ENCODE measurements at places on chromosomes 16 and 17.
A peak's percentile ranks its signal among the peaks of the same experiment; 100 is the strongest.

DNA sequence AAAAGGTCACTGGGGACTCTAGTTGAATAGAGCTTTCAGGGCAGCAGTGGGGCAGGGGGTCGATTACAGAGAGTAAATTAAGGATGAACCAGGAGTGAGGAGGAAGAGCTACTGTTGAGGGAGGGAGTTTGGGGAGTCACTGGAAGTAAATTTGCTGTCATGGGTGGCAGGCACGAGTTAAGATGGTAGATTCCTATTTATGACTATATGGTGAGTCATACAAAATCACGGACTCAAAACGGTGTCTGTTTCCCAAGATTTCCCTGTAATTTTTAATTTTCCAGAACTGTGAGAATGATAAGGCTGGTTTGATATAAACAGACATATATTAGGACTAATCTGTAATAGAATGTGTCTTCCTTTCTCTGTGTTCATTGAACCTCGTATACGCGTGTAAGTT, 287.6 kb upstream of the GOT2 start:
- no peak for DNase-seq

GRCh38 chr16:57256601-57257395, 11.7 kb downstream of the ARL2BP start:
- no peak for DNase-seq

DNA sequence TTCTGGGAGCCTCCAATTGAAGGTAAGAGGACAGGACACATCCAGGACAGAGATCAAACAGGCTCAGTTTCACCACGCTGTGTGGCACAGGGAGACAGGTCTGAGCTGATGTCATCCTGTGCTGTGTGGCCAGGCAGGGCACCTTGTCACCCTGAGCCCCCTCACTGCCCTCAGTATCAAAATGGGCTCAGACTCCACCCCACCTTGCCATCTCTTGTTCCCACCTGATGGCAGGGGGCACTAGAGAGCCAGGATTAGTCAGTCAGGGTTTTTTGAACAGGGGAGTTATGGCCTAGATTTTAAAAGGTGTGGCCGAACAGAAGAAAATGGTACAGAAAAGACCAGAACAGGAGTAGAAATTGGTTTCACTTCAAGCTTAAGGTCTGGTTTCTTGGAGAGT, 2.6 kb downstream of the KAT2A start:
- DNase-seq = peak; percentile 38

DNA sequence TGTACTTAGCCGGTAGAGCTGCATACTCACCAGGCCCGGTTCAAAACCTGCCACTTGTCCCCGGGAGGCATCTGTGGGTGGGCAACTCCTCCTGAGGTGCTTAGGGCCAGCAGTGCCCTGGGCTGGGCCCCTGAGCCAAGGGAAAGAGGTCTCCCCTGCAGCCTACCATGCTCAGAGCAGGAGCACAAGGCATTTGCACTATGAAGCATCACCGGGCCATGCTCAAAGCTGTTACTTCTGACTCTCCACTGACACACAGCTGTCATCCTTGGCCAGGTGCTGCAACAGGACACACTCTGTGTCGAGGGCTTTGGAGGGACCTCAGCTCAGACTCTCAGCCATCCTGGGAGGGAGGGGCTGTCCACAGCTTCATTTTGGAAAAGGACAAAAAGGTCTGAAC, 37.2 kb downstream of the SLC38A8 start:
- no peak for DNase-seq

DNA sequence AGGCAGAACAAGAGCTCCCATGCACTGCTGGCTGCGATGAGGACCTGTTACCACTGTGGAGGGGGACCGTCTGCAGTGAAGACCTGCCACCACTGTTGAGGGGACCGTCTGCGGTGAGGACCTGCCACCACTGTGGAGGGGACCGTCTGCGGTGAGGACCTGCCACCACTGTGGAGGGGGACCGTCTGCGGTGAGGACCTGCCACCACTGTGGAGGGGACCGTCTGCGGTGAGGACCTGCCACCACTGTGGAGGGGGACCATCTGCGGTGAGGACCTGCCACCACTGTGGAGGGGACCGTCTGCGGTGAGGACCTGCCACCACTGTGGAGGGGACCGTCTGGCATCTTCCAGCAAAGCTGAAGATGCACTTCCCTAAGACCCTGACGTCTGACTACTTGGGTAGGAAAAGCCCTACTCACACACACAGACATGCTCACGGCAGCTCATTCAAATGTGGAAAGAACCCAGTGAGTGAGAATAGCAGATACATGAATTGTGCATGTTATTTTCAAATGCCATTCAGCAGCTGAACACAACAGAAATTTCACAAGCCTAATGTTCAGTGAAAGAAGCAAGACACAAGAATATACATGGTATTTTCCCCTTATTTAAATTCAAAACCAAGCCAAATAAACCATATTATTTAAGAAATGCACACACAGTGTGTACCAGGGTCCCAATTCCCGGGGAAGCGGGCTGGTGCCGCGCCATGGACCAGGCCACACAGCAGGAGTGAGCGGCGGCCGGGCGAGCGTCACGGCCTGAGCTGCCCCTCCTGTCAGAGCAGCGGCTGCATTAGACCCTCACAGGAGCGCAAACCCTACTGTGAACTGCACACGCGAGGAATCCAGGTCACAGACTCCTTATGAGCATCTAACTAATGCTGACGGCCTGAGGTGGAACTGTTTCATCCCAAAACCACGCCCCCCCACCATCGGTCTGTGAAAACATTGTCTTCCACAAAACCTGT, 64.2 kb upstream of the METRNL start:
- DNase-seq = no peak

GRCh38 chr16:87562201-87562600, 40.1 kb upstream of the JPH3 start:
- DNase-seq = no peak

- no peak for DNase-seq
Measured at GRCh38 chr16:6038941-6039645, 941.5 kb upstream of the EEF2KMT start.

- no peak for DNase-seq
Measured at GRCh38 chr17:16945663-16946218, 26.2 kb downstream of the TNFRSF13B start.

- no peak for DNase-seq
Measured at GRCh38 chr17:18378205-18378505, 577 bp downstream of the EVPLL start.

- peak; percentile 25 for DNase-seq
Measured at GRCh38 chr16:20383106-20384029, 21.2 kb downstream of the PDILT start.

- no peak for DNase-seq
Measured at GRCh38 chr16:3007957-3008689, 4.6 kb upstream of the CLDN9 start.

GRCh38 chr17:81822312-81822637, 10.8 kb downstream of the MCRIP1 start:
- no peak for DNase-seq

GRCh38 chr16:50868577-50868976, 126.7 kb downstream of the CYLD start:
- no peak for DNase-seq

GRCh38 chr17:74857191-74857590, 2.5 kb downstream of the GRIN2C start:
- no peak for DNase-seq

DNA sequence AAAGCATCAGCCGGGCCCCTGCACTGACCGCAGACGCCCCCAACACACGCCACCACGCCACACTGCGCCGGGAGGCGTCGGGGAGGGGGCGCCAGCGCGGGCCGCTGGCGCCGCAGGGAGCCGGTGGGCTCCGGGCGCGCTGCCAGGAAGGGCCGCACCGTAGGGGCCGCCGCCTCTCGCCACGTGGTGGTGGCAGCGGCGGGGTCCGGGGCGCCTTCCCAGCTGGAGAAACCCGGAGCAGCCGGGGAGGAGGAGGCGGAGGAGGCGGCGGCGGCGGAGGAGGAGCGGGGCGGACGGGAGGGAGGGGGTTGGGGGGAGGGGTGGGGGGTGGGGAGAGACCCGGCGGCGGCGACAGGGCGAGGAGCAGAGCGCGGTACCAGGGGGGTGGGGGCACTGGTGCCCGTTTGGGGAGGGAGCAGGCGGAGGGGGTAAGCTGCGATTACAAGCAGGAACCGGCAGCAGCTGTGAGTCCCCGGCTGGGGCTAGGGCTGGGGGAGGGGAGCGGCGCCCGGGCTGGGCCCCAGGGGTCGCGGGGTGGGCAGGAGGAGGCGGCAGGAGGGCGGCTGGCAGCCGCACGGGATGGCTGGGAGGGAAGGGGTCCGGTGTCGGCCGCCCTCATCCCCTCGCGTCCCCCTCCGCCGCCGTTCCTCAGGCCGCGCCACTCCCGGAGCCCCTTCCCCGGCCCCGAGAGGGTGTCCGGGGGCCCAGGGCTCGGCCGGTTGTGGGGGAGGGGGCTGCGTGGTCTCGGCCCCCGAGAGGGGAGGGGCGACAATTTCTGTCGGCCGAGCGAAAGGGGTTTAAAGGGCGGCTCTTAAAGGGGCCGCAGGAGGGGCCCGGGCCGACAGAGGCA, at the start of gene TBKBP1:
Gene TBKBP1, plus strand, starts transcription at position 431 of the 850 bp plus-strand sequence. CDS start 1,952 bp downstream, outside the sequence.
- DNase-seq = peak; percentile 68

GRCh38 chr16:2458887-2459646, 842 bp upstream of the TEDC2 start:
- DNase-seq = no peak

DNA sequence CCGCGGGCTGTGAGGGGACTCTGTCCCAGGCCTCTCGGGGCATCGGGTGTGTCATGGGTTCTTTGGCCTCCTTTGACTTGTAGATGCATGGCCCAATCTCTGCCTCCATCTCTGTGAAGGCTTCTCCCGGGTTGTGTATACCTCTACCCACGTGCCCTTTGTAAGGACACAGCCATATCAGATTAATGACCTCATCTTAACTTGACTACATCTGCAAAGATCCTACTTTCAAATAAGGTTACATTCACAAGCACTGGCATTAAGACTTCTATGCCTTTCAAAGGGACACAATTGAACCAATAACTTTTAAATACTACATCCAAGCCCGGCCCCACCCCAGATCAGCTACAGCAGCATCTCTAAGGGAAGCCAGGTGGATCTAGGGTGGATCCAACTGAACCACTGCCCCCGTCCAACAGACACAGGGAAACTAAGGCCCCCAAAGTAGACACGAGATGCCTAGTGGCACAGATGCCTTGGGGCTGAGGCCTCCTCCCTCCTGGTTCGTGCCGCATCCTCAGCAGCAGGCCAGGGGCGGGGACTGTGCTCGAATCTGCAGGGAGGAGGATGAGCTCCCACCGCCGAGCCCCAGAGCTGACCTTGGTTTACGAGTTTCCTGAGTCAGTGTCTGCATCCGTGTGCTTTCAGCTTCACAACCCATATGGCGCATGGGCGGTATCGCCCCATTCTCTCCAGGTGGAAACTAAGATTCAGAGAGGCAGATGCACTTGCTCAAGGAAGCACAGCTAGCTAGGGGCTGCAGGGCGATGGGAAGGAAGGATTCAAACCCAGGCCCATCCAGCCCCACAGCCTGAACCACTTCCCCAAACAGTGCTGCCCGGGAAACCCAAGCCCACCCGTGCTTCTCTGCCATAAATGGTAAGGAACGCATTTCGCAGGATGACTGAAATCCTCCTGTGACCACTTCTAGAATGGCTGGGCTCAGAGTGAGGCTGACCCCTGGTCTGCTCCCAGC, 353.3 kb downstream of the C16orf95 start:
- DNase-seq = no peak

DNA sequence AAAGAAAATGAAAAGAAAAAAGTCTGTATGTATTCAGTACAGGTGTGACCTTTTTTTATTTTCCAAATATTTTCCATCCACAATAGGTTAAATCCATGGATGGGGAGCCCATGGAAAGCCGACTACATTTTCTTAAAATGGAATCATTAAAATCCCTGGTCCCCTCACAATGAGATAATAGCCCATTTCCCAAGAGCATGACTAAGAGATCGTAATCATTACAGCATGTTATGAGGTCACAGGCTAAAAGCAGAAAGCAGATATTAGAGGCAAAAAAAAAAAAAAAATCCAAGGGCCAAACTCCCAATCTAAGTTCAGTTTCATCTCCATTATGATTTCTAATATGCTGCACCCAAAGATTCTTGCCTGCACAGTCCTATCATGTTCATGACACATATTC, 44.7 kb downstream of the CYTH1 start:
- DNase-seq = no peak

DNA sequence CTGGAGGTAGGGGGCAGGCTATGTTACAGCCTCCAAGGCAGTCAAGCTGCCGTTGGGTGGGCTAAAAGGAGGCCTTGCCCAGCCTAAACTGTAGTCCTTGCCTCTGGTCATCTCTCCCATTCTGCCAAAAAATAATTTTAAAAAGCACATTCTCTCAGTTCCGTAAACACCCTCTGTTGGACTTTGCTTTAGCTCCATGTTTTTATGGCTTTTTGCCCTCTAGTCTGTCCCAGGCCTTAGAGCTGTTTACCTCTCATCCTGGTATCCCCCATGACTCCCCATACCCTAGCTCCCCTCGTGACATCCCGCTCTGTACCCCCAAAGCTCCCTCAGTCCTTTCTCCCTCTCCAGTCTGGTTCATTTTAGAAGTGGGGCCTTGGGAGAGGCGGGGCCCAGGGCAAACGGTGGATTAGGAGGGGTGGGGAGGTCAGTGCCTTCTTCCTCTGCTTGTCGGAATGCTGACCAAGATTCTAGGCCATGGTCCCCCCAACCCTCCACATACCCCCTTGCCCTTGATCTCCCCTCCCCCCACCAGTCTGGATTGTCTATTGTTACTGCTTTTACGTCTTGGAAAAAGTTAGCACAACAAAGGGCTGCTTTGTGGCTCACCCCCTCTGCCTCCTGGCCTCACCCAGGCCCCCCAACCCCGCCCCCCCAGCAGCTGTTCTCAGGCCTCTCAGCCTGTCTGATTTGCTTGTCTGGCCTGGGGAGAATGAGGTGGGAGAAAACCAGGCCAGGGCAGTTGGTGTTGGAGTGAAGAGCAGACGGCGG, 18.4 kb downstream of the GJD3 start:
- DNase-seq = no peak

DNA sequence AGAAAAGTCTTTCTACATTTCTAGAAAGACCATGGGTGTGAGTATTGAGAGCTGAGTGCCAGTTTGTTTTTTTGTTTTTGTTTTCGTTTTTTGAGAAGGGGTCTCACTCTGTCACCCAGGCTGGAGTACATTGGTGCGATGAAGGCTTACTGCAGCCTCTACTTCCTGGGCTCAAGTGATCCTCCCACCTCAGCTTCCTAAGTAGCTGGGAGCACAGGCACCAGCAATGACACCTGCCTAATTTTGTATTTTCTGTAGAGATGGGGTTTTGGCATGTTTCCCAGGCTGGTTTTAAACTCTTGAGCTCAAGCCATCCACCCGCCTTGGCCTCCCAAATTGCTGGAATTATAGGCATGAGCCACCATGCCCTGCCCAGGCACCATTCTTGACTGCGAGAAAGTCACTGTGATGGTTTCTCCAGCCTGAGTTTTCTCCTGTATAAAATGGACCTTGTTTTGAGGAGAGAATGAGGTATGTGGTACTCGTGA, 673.8 kb downstream of the MAF start:
- no peak for DNase-seq

GRCh38 chr17:74099442-74100340, 103.8 kb upstream of the RPL38 start:
- no peak for DNase-seq

GRCh38 chr17:75642182-75642783, 9.0 kb downstream of the SMIM5 start:
- no peak for DNase-seq

DNA sequence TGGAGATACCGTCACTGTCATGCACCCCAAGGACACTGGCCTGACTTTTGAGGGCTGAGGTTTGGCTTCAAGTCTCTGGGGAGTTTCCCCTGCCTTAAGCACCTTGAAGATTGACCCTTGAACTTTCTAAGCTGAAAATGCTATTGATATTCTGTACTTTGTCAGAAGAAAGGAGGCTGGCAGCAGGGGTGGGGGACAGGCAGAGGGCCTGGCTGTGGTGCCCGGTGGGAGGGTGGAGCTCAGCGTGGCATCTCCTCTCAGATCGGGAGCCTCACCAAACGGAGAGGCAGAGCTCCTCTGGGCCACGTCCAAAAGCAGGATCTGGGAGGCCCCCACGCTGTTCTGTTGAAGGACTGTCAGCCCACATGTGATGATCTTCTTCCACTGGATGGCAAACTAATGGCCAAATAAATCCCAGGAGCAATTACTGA, 305.2 kb upstream of the IRX3 start:
- no peak for DNase-seq

Measured in stimulated activated CD4-positive, alpha-beta T cell treated with anti-CD3 and anti-CD28 coated beads, Interleukin-12 subunit alpha, Interleukin-12 subunit beta, amount 100 ng/mL, for 4 hours (primary cell).